ENCODE measurements at places on chromosomes 6 and 20. TPM values are rescaled to one million over a fixed set of nuclear protein-coding genes. Genes with fewer than 3 reads are reported as not detected.

Gene CGA
- total RNA-seq: not detected

Gene TFAP2A
- total RNA-seq: 0.31 TPM

Gene BTBD3
- total RNA-seq: 4.4 TPM

Gene GCNT2
- 2.4 TPM for total RNA-seq

Gene RIPOR3
- not detected for total RNA-seq

Gene KIF16B
- total RNA-seq: 8.8 TPM

Gene KIAA0408
- 0.67 TPM for total RNA-seq

Data from natural killer cell treated with Interleukin-12 subunit alpha and Interleukin-12 subunit beta and Interleukin-15 and Interleukin-18, amount 100 ng/mL, for 72 hours (primary cell).